ENCODE measurements at places on chromosomes 2 and 18. TPM values are rescaled to one million over a fixed set of nuclear protein-coding genes. Genes with fewer than 3 reads are reported as not detected.
A peak's percentile ranks its signal among the peaks of the same experiment; 100 is the strongest.

The CRYGD gene
- not detected for total RNA-seq

DNA sequence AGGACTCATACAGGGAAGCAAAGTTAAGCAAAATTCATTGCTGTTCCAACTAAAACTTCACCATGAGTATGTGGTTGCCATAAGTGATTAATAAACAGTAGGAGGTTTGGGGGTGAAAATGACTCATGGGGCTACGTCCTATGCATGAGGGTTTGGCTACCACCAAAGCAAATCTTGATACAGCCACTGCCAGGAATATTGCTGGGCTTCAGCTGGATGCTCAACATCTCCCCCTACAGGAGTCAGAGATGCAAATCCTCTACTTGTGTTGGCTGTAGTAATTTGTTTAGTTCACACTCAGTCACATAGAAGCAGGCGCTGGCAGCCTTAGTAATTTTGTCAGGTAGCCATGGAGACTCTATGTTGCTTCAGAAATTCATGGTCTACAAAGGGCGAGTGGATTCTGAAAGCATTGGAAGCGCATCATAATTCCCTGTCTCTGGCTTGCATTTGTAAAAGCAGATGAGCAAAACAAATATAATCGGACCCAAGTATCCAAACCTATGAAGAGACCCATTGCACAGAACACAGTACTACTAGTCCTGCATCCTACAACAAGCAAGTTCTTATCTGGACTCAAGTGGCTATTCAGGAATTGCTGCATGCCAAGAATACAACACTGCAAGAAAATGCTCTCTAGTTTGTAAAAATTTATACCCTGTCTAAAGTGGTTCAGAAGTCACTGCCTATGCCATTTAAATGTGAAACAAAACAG is 76.0 kb downstream of the CD28 start:
- no peaks in the 10 kb centered on the region for H3K27me3 ChIP-seq
- H3K27ac ChIP-seq = peak overlapping the region; percentile 70
- H3K36me3 ChIP-seq = peaks cover 7% of the 10 kb centered on the region
- peak; percentile 80 for DNase-seq

DNA sequence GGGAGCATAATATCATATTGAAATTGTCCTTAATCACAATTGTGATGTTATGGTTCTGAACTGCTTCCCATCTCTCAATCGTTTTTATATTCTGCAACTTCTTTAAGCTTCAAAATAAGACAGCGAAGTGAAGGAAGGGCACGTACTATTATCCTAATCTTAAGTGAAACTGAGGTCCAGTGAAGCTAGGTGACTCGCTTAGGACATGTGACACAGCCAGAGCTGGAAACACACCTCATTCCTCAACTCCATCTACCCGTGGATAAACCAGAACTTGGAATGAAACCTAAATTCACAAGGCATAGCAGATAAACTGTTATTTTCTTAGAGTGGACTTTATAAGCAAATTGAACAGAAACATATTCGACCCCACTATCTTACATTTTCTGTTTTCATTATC is 191.2 kb upstream of the PXDN start:
- H3K27me3 ChIP-seq = no peaks in the 10 kb centered on the region
- no peak for DNase-seq
- no peak overlapping the region for H3K27ac ChIP-seq
- no peaks in the 10 kb centered on the region for H3K36me3 ChIP-seq
- H3K4me1 ChIP-seq = no peaks in the 10 kb centered on the region

The SPRED2 gene
- 33.3 TPM for total RNA-seq

DNA sequence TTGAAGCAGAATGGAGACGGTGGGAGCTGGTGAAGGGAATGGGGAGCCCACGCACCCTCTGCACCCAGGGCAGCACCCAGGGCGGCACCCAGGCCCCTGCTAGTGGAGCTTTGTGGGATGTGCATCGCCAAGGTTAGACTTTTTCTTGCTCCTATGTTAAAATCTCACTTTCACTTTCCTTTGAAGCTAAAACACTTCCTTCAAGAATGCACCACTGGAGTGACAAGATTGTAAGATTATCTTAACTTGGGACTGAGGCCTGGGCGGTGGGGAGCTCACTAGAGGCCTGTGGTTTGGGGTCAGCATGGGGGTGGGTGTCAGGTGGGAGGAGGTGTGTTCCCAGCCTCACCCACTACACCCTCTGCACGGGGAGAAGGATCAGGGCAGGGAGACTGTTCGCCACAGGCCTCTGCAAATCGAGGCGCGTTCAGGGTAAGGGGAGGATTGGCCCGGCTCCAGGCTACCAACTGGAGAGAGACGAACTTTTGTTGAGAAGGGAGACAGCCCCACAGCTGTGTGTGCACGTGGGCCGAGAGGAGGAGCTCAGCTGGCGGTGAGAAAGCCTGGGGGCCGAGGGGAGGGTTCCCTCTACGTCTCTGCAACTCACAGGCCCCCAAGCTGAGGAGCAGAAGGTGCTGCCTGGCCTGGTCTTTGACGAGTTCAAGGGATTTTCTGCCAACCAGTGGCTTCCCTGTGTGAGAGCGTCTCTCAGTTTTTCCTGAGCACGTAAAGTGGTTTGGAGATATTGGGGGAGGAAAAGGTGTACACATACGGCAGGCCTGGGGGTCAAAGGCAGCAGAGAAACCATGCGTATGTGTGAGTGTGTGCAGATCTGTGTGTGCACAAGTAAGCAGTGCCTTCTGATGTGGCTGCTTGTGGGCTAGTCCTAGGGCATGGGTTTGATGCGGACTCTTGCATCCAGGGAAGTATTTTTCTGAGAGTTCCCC is 147.7 kb downstream of the KLHL29 start:
- no peak for DNase-seq
- no peaks in the 10 kb centered on the region for H3K4me1 ChIP-seq
- no peaks in the 10 kb centered on the region for H3K27me3 ChIP-seq
- H3K36me3 ChIP-seq = no peaks in the 10 kb centered on the region
- H3K4me3 ChIP-seq = no peak overlapping the region
- H3K27ac ChIP-seq = no peak overlapping the region

The TMEM169 gene
- total RNA-seq = 8.0 TPM
